ENCODE measurements at places on chromosomes 5 and 9.

- DNase-seq: no peak
These were observed 19.1 kb downstream of the TRMO start for GRCh38 chr9:97903177-97903576.

DNA sequence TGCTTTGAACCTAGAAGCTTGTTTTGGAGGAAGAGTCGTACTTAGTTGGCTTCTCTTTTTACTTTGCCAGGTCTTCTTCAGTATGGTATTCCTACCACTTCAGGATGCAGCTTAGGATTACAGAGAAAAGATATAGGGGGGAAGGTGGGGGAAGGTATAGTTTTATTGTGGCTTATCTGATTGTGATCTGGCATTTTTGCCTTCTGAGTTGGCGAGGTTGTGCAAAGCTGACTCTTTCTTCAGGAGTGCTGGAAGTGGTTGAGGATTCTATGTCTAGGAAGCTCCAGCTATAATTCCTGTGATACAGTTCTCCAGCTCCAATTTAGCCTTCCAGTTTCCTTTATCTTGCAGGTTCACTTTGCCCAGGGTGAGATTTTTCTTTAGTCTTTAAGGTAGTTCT is 7.0 kb downstream of the CDC42SE2 start:
- no peak for DNase-seq

GRCh38 chr5:77952636-77953212 is 176.6 kb upstream of the TBCA start:
- no peak for DNase-seq

- DNase-seq: no peak
These were observed 401.5 kb upstream of the PIK3R1 start for GRCh38 chr5:67813877-67814539.

DNA sequence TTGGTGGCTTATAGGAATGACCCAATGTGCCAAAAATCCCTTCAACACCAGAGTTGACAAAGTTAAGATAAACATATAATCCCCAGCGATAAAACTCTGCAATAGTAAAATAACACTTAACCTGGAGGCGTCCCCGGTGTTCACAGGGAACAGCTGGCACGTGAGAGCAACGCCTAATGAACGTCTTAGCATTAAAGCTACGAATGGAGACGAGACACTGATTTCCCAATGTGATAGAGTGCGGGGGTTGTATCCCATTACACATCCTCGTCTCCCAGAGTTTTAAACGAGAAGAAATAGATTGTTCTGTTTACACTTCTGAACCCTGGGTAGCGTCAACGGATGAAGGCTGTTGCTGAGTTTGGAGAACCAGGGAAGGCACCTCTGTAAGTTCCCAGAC is 57.6 kb downstream of the PTCH1 start:
- no peak for DNase-seq

- no peak for DNase-seq
These were observed 483.4 kb downstream of the ZNF608 start for GRCh38 chr5:124262991-124263571.

- no peak for DNase-seq
These were observed 25.9 kb downstream of the BARX1 start for GRCh38 chr9:93929231-93929630.
